ENCODE measurements at places on chromosomes 6 and 20.

- DNase-seq, result peak; percentile 57
Measured at GRCh38 chr6:5499644-5500306, 238.5 kb downstream of the FARS2 start.

DNA sequence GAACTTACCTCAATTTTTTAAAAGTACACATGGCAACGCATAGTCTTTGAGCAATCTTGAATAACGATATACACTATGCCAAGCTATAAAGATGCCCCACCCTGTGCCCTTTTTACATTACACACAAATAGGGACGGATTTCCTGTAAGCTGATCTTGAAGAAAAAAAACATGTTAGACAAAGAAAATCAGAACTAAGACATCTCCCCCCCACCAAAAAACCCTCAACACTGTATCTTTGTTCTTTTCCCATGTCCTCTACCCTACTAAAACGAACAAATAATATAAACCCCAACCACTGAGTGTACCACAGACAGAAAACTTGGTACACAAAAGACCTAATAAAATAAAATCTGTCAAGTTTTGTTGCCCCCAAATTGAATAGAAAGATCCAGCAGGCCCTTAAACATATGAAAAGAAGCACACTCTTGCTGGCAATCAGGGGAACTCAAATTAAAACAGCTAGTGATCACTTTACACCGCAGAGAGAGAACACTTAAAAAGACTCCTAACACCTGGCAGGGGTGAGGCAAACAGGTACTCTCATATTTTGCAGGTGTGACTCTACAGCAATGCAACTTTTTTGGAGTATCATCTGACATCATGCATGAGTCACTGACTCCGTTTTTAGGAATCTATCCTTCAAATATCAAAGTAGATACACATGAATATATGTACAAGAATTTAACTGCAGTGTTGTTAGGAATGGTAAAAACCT, 29.6 kb downstream of the BACH2 start:
- DNase-seq, result no peak

GRCh38 chr20:14062786-14063185, 67.5 kb downstream of the MACROD2 start:
- no peak for DNase-seq

GRCh38 chr6:135176058-135176457, 5.0 kb upstream of the MYB start:
- no peak for DNase-seq

DNA sequence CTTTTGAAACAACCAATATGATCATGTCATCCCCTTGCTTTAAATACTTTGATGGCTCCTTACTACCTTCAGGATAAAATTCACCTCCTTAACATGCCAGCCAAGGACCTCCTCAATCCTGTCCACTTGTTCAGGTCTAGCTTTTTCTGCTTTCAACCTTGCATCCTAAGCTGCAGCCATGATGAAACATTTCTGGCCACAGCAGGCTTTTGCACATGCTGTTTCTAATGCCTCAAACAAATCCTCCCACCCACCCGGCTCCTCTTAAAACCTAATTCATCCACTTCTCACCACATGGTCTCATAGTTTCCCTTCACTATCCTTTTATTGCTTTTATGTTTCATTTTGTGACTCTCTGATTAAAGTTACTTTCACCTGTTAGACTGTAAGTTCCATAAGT, 124.6 kb downstream of the MYB start:
- DNase-seq, result no peak

- no peak for DNase-seq
Measured at GRCh38 chr6:160634706-160635105, 29.4 kb downstream of the LPA start.
